Epithelial cell of prostate (primary cell): ENCODE measurements at places on chromosomes 5 and 9.

GRCh38 chr5:58767104-58767503, 184.2 kb downstream of the RAB3C start:
- DNase-seq = no peak

DNA sequence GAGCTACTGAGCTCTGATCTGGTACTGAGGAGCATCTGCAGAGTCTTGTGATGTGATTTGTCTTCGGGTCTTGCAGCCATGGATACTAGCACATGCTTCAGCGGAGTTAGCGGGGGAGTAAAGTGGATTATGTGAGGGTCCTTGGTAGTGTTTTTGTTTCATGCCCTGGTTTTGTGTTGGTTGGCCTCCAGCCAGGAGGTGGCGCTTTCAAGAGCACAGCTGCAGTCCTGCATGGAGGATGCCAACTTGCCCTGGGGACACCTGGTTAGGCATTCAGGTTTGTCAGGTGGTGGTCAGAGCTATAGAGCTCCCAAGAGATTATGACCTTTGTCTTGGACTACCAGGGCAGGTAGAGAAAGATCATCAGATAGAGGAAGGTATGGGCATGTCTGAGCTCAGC, 185.8 kb upstream of the CDH6 start:
- no peak for DNase-seq

GRCh38 chr9:99490729-99491128, 268.6 kb downstream of the SEC61B start:
- DNase-seq = no peak

DNA sequence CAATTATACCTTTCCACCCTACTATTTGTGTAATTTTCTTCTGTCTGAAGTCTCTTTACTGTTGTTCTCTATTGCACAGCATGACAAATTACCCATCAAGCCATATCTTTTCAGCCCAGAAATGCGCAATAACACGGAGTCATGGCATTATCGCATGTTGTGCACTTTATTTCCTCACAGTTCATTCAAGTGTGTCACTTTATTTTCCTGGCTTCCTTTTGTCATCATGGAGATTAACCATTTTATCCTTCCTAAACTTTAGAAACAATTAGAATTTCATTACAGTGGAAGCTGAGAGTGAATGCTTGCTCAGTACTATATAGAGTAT, 41.3 kb upstream of the MEF2C start:
- no peak for DNase-seq

- peak; percentile 16 for DNase-seq
These were observed 159.2 kb downstream of the NSG2 start for GRCh38 chr5:174204535-174205313.

DNA sequence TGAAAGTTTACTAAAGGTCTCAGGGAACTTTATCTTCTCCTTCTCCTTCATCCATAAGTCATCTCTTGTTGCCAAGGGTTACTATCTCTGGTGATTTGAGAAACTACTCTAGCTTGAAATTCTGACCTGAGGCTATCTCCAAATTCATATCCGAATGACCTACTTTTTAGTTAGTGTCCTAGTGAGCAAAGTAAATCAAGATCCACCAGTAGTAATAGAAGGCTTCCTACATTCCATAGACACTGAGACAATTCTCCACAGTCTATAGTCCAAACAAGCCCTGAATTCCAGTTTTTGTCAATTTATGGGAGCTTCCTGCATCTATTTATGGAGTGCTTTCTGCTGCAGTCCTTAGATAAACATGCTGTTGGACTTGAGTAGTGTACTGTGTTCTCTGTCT, 5.0 kb downstream of the IL7R start:
- DNase-seq = no peak

DNA sequence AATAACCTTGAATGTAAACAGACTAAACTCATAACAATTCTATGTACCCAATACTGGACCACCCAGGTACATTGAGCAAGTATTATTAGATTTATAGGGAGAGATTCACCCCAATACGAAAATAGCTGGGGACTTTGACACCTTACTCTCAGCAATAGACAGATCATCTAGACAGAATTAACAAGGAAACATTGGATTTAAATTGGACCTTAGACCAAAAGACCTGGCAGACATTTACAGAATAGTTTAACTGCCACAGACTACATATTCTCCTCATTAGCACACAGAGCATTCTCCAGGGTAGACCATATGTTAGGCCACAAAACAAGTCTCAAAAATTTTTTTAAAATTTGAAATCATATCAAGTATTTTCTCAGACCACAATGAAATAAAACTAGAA, 397.4 kb downstream of the PIK3R1 start:
- DNase-seq = no peak

- DNase-seq = no peak
These were observed 889.3 kb downstream of the MAT2B start for GRCh38 chr5:164394686-164395194.

DNA sequence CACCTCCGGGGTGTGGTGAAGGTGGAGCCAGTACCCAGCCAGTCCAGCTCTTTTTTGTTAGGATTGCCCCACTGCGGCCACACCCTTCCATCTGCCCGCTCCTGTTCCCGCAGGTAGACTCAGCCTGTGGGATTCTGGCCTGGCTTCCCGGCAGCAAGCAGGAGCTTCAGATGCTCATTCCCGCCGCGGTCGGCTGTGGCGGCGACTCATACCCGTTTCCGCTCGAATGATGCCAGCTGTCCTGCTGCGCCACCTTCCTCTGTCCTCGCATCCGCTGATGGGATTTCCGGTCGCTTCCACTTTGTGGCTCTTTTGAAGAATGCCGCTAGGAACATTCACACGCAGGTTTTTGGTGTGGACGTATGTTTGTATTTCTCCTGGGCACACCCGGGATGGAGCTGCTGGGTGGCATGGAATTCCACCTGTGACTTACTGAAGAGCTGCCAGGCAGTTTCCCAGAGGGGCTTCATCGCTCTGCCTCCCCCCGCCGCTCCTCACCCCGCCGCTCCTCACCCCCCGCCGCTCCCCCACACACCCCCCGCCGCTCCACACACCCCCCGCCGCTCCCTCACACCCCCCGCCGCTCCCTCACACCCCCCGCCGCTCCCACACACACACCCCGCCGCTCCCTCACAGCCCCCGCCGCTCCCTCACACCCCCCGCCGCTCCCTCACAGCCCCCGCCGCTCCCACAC, 60.3 kb downstream of the TENT4A start:
- DNase-seq = no peak

- no peak for DNase-seq
These were observed 376.9 kb downstream of the DTWD2 start for GRCh38 chr5:118611332-118611945.
